ENCODE measurements at places on chromosomes 13 and 19.

- DNase-seq, result no peak
These were observed 736.9 kb upstream of the PCDH9 start for GRCh38 chr13:67967031-67967430.

- DNase-seq, result no peak
These were observed 22.6 kb downstream of the ERCC5 start for GRCh38 chr13:102868366-102868936.

GRCh38 chr19:1847348-1847683 lies 967 bp downstream of the REXO1 start:
- no peak for DNase-seq

DNA sequence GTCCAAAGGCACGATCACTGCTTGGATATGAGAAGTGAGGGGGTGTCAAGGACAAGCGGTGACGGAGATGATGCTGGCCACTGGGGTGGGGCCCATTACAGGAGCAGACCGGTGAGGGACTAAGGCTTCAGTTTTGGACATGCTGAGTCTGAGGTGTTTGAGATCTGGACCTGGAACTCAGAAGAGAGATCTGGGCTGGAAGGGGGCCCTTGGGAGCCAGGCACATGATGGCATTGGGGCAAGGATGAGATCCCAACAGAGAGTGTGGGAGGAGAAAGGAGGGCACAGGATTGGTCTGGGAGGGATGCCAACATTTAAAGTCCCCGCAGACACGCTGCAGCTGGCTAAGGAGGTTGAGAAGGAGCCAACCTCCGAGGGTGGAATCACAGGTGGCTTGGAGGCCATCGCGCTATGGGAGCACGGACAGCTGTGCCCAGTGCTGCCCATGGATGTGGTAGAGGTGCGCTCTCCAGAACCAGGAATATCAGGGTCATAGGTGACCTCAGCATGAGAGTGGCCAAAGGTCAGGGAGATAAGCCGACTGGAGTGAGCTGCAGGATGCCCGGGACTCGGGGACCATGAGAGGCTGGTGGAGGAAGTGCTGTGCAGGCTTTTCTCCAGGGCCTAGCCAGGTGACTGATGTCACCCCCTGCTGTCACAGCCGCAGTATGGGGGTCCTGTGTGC lies 21.8 kb downstream of the DHRS12 start:
- no peak for DNase-seq

- no peak for DNase-seq
These were observed 166.3 kb upstream of the SOX21 start for GRCh38 chr13:94878602-94879165.

DNA sequence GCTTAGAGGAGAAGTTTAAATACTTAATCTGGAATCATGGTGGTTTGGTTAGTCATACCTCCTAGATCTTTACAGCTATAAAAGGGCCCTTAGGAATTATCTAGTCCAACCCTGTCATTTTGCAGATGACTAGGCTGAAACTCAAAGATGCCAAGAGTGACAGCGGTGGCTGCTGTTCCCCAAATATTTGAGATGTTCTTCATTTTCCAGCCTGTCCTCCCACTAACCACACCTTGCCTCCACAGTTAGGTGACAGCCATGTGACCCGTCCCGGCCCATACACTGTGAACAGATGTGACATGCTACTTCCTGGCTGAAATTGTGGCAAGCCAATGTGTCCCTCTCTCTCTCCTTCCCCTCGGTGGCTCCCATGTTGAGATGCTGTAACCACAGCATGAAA lies 225.5 kb upstream of the IPO5 start:
- no peak for DNase-seq

GRCh38 chr13:39253774-39254173 lies 215.5 kb downstream of the NHLRC3 start:
- DNase-seq, result no peak

GRCh38 chr13:28718196-28718542 lies 601 bp downstream of the SLC46A3 start:
- DNase-seq, result no peak

DNA sequence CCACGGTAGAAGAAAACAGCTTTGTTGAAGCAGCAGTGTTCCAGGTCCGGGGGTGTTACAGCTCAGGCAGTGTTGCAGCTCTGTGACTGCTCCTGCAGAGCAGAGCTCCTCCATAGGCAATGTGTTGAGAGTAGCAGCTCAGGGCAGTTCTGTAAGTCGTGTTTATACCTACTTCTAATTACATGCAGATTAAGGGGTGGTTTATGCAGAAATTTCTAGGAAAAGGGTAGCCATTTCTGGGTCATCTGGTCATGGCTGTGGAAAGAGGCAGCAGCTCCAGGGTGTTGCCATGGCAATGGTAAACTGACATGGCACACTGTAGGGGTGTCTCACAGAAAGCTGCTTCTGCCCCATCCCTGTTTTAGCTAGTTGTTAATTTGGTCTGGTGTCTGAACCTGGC lies 316.4 kb downstream of the GPC5 start:
- no peak for DNase-seq

DNA sequence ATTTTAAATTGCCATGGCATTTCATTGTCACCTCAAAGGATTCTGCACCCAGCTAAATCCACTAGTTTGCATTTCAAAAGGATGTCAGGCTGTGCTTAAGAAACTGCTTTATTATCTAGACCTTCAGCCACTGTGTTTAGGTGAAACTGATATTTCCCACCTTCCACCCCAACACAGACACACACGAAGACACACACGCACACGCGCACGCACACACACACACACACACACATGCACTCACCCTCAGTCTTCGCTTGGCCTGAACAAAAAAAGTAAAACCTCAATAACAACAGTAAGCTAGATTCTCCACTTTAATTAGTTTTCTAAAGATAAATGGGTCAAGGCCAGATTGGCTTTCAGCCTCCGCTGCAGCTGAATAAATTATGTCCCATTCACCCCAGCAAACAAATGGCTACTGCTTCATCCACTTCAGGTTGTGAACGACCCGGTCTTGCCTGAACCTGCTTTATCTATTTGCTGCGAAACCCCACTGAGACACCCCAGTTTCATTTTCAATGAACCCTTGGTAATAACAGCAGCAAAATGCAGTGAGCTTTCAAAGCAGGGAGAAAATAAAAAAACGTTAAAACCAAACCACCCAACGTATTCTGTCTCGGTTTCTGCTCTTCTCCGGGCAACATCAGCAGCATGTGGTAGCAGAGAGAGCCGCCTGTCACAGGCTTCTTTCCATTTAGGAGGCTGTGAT lies 166.8 kb downstream of the DCT start:
- DNase-seq, result no peak

Data from stimulated activated CD4-positive, alpha-beta T cell treated with anti-CD3 and anti-CD28 coated beads, TNF-alpha, amount 100 ng/mL, for 24 hours (primary cell).